ENCODE measurements at places on chromosomes 12 and 14.

GRCh38 chr12:43338848-43339526 is 213.0 kb downstream of the ADAMTS20 start:
- peak; percentile 73 for DNase-seq

DNA sequence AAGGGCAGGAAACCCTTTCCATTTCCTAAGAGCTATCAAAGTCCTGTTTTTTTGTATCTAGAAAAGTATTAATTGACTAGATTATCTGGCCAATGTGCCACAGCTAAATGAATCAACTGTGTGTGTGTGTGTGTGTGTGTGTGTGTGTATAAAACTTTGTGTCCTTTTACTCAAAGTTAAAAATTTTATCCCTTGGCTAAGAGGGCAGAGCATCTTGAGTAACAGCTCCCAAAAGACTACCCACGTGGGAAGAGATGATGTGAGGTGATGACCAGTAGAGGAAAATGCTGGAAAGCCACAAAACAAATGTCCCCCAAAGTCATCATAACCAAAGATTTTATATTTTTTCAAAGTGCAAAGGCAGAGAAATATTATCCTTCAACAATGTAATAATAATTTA is 90.3 kb downstream of the FAR2 start:
- no peak for DNase-seq

- DNase-seq: no peak
These were observed 210.6 kb upstream of the DIO3 start for GRCh38 chr14:101350691-101351090.

GRCh38 chr12:12018454-12018853 is 52.3 kb upstream of the BCL2L14 start:
- no peak for DNase-seq

- DNase-seq: no peak
These were observed 303.7 kb upstream of the DIO3 start for GRCh38 chr14:101257551-101257950.

DNA sequence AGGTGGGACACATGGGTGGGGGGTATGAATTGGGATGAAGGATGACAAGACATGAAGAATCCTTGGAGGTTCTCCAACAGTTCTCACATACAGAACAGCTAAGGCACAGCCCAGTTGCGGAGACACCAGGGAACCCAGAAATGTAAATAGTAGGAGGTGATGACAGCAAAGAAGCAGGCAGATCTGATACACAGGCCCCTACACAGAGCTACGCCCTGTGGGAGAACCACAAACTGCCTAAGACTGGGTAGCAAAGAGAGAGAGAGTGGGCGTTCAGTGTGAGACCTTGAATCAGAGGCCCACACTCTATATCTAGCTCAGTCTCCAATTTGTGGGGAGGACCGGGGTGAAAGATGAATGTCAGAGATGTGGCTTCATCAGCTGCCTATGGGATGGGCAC is 9.5 kb upstream of the NUMB start:
- DNase-seq: no peak
